Aorta (tissue), 5 donors: ENCODE measurements at places on chromosomes 11 and 22. TPM values are rescaled to one million over a fixed set of nuclear protein-coding genes. Genes with fewer than 3 reads are reported as not detected.

The DNAL4 gene
- polyA plus RNA-seq = 8.8 TPM

The C11orf91 gene
- polyA plus RNA-seq = not detected

The TMEM25 gene
- polyA plus RNA-seq = 30.2 TPM

The CSNK2A3 gene
- 0.51 TPM for polyA plus RNA-seq

The GDPD4 gene
- not detected for polyA plus RNA-seq

The KLHL35 gene
- polyA plus RNA-seq = 2.4 TPM

The CYB5R2 gene
- polyA plus RNA-seq = 27.6 TPM

The OR51B5 gene
- not detected for polyA plus RNA-seq

The PPP6R3 gene
- polyA plus RNA-seq = 34.7 TPM

DNA sequence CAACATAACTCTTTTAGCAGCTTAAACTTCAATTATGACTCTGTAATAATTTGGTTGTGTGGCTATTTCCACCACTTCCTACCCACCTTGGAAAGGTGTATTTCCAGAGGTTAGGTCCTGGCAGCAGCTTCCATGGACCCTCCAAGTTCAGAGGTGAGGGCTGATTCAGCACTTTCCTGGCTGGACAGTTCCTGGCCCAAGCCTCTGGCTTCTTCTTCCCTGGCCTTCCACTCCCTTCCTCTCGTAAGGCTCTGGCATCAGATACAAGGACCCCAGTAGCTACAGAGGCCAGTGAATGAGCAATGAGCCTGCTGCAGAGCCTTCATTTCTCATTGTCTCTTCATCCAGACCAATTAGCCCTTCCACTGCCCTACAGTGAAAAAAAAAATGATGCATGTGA, 98.1 kb upstream of the KIRREL3 start:
- no peak for DNase-seq

GRCh38 chr11:133506023-133506422, 26.3 kb downstream of the OPCML start:
- no peak for DNase-seq

- DNase-seq = no peak
These were observed 114.5 kb upstream of the TTC12 start for GRCh38 chr11:113199866-113200265.

DNA sequence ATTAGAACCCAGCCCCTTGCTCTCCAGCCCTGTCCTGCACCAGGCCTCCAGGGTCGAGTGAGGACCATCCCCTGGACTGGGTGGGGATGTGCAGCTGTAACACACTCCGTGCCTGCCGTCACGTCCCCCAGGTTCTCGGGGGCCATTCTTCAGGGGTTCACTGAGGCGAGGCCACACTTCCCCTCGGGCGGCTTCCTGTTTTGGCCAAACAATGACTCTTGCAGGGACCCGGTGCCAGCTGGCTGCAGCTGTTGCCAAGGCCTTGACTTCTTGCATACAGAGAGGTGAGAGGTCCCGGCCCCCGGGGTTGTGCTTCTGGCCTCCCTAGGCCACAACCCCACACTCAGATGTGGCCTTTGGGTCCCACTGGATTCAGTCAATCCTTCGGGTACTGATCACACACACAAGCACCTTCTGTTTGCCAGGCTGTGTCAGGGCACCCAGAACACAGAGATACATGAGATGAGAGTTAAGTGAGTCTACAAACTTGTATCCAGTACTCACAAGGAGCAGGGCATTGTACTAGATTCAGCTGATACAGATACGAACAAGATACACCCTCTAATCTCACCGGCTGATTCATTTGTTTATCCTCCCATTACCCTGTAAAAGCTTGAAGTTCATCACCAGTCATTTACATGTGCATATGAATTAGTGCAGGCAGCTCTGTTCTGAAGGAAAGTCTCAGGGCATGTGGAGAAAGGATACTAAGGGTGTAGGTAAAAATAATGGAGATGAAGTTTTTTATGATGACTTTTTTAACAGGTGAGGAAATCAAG, 32.9 kb downstream of the LRRC32 start:
- peak; percentile 86 for DNase-seq

DNA sequence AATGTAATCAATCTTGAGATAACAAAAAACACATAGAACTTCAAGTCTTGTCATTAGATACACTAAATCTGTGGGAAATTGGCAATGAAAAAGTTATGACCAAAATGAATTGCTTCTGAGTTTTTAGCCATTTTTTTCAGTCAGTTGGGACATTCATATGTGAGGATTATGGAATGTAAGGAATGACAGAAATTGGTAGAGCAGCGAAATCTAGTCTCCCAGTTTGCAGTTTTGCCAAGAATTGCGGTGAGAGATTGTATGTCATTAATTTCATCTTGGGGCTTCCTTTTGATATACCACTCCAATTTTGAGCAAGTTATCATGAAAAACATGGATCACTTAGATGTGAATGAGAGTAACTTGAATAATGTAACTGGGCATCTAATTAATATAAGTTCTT, 49.9 kb downstream of the SIK2 start:
- DNase-seq = no peak

- DNase-seq = peak; percentile 79
These were observed at the start of gene PRAME for GRCh38 chr22:22558972-22559603. TSS of gene PRAME (minus strand) at chr22:22559265. CDS start at chr22:22556832, 2,433 bp downstream.

GRCh38 chr22:29109822-29110221, 37.0 kb downstream of the KREMEN1 start:
- DNase-seq = no peak

GRCh38 chr11:69333149-69333710, 39.3 kb downstream of the MYEOV start:
- no peak for DNase-seq

DNA sequence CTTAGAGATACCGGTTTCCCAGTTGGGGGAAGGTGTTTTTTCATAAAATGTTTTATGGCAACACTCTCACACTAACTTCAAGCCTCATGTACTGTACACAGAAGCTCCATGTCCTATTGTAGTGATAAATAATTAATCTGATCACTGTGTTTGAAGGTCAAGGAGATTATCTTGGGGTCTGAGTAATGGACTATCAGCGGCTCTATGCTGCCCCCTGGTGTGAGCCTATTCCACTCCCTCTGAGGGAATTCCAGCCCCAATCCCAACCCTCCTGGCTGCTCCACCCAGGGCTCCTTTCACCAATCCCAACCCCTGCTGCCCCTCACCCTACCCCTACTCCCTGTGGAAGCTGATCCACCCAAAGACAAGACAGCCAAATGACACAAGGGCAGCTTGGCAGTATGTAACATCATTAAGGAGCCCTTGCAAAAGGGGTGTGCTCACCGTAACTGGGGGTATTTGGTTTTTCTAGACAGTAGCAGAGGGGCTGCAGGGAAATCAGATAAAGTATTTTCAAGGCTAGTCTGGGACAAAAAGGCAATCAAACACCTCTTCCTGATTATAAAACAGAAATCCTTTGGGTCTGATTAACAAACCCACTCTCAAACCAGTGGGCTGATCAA, 22.3 kb downstream of the HPS4 start:
- peak; percentile 85 for DNase-seq

GRCh38 chr22:36671404-36671803, 32.1 kb downstream of the CACNG2 start:
- no peak for DNase-seq

DNA sequence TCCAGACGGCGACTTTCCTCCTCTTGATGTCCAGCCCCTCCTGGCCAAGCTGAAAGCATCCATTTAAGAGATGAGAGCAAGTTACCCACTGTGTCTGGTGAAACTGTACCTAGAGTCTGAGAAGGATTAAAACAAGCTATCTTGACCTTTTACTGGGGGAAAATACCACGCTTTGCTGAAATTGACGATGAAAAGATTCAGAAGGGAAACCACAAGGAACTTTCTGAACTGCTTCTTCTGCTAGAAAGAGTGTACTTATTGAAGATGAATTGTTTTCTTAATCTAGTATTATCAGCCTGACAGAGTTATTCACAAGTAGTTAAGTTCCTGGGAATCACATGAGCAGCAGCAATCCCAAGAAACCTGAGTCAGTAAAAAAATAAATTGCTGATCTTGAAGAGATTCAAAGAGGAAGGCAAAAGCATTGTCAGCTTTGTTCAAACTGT, 13.1 kb upstream of the MS4A6A start:
- DNase-seq = no peak

DNA sequence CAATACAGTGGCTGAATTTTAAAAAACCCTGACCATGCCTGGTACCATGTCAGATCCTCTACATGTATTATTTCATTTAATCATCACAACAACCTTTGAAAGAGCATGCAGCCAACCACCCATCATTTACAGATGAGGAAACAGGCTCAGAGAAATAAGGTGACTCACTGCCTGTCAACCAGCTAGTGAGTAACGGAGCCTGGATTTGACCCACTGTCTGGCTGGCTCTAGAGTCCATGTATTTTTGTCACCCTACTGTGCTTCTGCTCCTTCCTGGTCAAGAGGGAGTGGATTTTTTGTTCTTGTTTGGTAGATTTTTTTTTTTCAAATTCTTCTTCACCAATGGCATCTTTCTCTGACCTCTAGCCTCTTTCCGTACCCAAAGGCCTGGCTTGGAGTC, 77.4 kb downstream of the CWC15 start:
- DNase-seq = no peak

DNA sequence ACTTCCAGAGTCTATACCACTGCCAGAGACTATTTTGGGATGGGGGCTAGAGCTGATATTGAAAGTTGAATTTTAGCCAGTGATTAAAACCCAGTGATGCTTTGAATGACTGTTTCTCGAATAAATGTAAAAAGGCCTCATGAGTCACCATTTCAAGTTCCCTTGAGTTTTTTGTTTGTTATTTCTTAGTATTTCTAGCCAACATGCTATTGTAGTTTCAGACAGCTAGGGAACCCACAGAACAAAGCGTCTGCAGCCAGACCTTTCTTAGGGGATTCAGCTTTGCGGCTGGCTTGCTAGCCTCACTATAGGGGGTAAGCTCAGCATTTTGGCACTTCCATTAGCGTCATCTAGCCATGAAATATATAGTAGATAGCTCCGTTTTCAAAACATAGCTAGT, 66.5 kb downstream of the DBX1 start:
- no peak for DNase-seq

DNA sequence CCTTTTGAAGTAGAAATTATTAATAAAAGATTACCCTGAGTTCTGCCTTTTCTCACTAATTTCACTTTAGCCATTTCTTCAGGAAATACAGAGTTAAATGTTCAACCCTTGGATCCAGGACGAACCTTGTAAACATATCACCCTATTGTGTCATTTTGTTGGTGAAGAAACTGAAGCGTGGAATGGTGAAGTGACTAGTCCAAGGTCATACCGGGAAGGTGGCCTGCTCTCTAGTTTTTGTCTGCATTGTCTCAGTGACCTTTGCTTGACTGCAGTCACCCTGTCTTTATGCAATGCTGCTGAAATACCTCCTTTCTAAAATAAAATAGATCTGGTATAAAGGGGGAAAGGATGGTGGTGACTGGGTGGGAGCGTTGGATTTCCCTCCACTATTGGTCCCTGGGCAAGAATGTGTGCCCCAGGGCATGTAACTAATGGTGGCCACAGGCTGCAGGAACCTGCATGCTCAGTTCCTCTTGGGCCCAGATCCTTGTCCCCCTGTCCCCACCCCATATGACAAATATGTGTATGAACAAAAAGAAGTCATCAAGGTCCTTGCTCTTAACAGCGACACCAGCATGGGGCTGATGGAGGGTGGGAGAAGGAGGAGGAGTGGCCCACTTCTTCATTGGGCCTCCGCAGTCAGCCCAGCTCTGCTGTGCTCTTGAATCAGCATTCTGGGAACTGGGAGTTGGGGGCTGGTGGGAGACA, 977 bp upstream of the SORL1-AS1 start:
- no peak for DNase-seq

DNA sequence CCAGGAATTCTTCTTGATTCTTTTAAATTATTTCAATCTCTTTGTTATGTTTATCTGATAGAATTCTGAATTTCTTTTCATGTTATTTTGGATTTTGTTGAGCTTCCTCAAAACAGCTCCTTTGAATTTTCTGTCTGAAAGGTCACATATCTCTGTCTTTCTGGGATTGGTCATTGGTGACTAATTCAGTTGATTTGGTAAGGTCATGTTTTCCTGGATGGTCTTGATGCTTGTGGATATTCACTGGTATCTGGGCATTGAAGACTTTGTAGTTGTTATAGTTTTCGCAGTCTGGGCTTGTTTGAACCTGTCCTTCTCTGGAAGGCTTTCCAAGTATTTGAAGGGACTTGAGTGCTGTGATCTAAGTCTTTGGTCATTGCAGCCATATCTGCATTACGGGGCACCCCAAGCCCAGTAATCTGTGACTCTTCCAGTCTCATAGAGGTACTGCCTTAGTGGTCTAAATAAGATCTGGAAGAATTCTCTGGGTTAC, 18.9 kb upstream of the INSC start:
- no peak for DNase-seq

- peak; percentile 93 for DNase-seq
These were observed 6.1 kb downstream of the CXCR5 start for GRCh38 chr11:118889797-118890196.

GRCh38 chr11:18704698-18705097, 6.1 kb downstream of the TMEM86A start:
- no peak for DNase-seq

DNA sequence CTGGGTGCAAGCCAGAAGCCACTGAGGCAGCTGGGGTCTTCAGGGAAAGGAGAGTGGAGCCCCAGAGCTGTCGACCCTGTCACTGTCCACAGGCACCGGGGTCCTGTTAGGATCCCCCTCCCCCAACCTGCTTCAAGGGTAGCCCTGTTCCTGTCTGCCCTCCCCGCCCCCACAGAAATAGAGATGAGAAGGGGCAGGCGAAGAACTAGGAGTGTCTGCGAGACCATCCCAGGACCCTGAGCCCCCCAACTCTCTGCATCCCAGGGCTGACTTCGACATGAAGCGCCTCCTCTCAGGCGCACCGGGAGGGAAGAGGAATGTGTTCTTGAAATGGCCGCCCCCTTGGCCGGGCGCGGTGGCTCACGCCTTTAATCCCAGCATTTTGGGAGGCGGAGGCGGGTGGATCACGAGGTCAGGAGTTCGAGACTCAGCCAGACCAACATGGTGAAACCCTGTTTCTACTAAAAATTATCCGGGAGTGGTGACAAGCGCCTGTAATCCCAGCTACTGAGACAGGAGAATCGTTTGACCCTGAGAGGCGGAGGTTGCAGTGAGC, 607 bp upstream of the ZNF70 start:
- DNase-seq = no peak

DNA sequence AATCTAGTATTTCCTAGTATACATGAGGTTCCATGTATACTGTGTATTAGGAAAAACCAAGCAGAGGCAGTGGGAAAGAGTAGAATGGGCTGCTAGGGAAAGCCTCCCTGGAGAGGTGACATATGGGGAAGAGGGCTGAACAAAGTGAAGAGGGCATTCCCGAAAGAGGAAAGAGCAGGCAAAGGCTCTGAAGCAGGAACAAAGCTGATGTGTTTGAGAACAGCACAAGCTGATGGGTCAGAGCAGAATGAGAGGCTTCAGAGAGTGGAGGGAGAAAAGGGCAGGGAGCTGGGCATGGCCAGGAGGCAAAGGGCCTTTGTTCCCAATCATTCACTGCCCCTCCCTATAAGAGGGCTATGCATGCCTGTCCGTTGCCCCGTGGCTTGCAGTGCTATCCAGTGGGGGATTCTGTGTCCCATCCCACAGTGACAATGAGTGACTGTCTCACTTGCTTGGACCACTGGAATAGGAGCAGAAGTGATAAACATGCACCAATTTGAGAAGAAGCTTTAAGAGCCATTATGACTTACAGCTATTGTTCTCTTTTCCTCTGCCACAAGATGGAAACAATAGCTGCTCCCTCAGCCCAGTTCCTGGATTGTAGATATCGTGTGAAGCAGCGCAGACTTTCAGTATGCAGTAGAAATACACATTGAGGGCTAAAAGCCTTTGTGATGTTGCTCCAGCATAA, 39.6 kb downstream of the GALNT18 start:
- DNase-seq = no peak

GRCh38 chr22:41818596-41818995, 14.3 kb upstream of the SREBF2 start:
- no peak for DNase-seq
